ENCODE measurements at places on chromosomes 3 and 15. TPM values are rescaled to one million over a fixed set of nuclear protein-coding genes. Genes with fewer than 3 reads are reported as not detected.

The AHSG gene
- total RNA-seq: not detected

The GOLGA8G gene
- not detected for total RNA-seq

The ECE2 gene
- not detected for total RNA-seq

The KLHL40 gene
- total RNA-seq: not detected

The WDR76 gene
- 7.5 TPM for total RNA-seq
